ENCODE measurements at places on chromosomes 2 and 18. TPM values are rescaled to one million over a fixed set of nuclear protein-coding genes. Genes with fewer than 3 reads are reported as not detected.

DNA sequence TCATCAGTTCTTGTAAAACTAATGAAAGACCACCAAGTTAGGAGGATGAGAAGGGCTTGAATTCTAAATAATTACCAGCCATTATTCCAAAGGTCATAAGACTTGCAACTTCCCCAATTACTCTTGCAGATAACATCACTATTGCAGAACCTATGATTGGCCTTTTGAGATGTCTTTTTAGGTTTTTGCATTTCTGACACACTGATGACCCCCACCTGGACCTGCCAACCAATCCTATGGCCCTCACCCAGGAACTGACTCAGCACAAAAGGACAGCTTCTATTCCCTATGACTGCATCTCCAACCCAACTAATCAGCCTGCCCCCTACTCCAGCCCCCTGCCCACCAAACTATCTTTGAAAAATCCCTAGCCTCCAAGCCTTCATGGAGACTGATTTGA lies 111.5 kb upstream of the COPS8 start:
- DNase-seq = no peak

The CDH19 gene
- total RNA-seq = not detected

- no peak for DNase-seq
Measured at GRCh38 chr2:106095478-106096298, 98.4 kb downstream of the UXS1 start.

The FAM110C gene
- 10.6 TPM for total RNA-seq

GRCh38 chr18:57705832-57706595 lies 84.4 kb upstream of the NARS1 start:
- DNase-seq = no peak

GRCh38 chr2:150570712-150571111 lies 83.2 kb upstream of the RND3 start:
- peak; percentile 92 for DNase-seq

GRCh38 chr2:241935774-241936173 lies 66.2 kb downstream of the RTP5 start:
- DNase-seq = no peak

GRCh38 chr2:47236503-47237215 lies 81.6 kb upstream of the STPG4 start:
- no peak for DNase-seq

The PARD6G gene
- 18.0 TPM for total RNA-seq

GRCh38 chr2:228827056-228827700 lies 443.9 kb downstream of the PID1 start:
- DNase-seq = peak; percentile 65

DNA sequence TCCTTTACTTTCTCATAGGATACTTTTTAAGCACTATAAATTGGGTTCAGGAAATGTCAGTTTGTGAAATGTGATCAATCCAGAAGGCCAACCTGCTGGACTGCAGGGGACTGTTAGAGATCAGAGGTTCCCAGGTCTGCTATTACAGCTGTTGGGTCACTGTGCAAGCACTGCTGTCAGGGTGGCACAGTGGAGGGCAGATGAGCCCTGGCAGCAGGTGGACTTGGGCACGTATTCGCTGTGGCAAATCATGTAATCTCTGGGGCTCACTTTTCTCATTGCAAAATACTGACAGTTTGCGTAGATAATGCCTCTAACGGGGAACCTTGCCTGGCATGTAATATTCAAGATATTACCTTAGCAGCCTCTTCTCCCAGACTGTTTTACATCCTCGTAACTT lies 18.1 kb downstream of the RAB31 start:
- no peak for DNase-seq

DNA sequence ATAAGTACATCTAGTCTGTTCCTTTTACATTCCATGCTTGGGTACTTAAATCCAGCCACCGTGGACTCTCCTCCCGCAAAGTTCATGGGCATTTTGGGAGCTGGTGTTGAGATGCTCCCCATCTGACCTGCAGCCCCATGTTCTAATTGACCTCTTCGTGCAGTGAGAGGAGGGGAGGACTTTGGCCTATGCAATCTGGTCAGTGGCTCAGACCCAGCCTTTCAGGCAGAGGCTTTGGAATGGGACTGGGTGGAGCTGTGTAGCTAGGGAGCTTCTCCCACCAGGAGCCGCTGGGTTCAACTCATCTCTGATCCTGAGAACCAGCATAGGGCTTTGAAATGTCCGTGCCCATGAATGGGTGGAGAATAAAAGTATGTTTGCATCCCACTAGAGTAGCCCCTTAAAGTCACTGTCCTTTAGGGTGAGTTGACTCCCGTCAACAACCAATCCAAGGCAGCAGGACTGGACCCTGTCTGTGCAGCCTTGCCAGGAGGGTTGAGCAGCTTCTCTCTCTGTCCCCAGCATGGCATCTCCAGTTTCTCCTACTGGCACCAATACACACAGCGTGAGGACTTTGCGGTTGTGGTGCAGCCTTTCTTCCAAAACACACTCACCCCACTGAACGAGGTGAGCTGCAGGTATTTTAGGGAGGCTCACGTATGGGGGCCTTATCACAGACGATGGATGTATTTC lies 120.0 kb upstream of the PPP1CB start:
- no peak for DNase-seq

- peak; percentile 34 for DNase-seq
Measured at GRCh38 chr2:229300790-229301189, 29.7 kb upstream of the PID1 start.

DNA sequence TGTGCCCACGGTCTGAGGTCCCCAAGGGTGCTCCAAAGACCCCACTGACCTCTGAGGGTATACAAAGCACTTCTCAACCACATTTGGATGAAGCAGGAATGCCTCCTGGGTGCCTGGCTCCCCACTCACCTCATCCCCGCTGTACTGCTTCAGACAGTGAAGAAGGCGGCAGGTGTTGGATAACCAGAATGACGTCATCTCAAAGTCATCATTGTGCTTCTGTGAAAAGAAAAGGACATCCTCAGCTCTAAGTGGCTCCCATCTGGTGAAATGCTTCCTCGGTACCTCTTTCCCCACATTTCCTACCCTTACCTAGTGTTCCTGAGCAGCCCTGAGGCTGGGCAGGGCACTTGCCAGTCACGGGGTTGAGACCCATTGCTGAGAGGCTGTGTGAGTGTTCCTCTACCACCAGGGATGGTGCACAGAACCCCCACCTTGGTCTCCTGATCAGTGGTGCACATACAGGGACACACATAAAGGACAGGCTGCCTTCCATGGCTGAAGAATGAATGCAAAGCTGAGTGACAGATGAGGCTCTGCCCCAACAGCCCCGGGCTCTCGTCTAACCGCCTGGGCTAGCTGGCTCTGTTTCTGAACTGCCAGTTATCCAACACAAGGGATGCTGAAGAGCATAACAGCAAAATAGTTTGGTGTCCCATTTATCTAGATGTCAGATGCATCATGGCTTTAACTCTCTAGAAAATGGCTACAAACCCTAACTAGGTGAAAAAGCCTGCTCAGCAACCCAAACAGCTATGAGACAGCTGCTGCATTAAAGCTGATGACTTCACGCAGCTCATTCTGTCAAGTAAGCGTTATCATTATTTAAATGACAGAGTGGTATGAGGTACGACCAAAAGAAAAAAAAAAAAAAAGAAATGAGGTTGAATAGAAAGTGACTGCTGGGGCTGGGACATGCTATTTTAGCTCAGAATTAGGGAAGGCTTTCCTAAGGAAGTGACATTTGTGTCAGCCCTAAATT lies 28.2 kb upstream of the ACAA2 start:
- no peak for DNase-seq

The APCDD1 gene
- 5.6 TPM for total RNA-seq

DNA sequence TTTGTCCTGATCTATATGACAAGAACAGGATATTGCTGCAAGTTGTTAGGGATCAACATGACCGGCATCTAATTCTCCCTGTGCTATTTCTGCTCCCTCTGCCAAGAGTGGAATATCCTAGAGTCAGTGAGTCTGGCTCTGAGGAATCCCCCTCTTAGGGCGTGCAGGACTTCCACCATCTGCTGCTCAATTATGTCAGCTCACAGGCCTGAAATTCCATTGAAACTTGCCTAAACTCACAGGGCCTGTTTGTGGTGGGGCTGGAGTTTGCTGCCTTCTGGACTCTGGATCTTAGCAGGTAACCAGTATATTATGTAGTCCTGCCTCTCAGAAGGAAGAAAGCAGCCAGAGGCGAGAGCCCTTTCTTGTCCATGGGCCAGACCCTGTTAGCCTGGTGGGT lies 323.0 kb downstream of the TSN start:
- DNase-seq = no peak

The IL18RAP gene
- total RNA-seq = not detected

GRCh38 chr2:104408266-104408665 lies 445.6 kb upstream of the POU3F3 start:
- DNase-seq = no peak

- DNase-seq = no peak
Measured at GRCh38 chr18:13566941-13567746, 159.2 kb downstream of the FAM210A start.

GRCh38 chr18:23619388-23619881 lies 33.1 kb upstream of the NPC1 start:
- no peak for DNase-seq

GRCh38 chr2:112687522-112687921 lies 33.3 kb upstream of the NT5DC4 start:
- DNase-seq = no peak

DNA sequence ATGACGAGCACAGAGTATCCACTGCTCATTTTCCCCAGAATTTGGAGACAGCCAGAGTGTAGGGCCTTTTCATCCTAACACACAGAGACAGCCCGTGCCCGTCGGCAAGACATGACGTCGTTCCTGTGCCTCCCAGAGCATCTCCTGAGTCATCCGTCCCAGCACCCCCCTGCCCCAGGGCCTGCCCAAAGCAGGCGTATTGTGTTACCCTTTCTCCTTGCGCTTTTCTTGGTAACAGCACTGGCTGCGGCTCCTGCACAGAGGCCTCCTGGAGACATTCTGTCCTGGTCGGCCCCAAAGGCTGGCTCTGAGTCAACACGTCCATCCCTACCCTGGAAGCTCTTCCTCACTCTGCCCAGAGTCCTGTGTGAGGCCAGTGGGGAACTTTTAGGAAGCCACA lies 217.1 kb downstream of the KLHL29 start:
- DNase-seq = peak; percentile 54

The ALK gene
- not detected for total RNA-seq

DNA sequence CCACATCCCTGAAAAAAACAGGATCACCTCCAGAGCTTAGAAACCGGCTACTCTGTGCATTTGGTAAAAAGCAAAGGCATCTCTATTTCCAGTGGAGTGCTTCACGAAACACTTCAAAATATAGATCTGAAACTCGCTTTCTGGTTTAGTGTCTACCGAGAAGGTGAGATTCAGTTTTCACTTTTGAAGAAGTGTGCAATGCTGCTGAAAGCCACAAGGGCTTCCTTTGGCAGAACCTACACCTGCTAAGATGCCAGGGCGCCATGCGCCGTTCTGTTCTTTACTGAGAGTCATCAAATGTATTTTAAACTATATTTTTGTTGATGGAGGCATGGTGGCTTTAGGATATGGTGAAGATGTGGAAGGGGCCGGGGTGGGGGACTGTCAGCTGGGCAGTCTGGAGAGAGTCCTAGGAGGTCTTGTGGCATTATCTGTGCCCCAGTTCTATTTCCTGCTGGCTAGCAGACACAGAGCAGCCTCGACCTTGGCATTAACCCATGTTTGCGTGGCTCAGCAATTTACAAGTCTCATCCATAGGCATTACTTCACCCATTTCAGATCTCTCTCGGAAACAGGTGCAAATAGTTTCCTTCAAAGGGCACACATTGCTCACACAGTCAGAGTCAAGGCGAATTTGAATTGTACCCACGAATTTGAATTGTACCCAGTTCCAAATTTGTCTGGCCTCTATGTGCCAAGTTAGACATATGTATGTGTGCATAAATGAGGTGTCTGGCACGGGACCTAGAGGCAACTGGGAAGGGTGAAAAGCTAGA lies 46.7 kb upstream of the KCNF1 start:
- no peak for DNase-seq

The ERMN gene
- total RNA-seq = not detected

DNA sequence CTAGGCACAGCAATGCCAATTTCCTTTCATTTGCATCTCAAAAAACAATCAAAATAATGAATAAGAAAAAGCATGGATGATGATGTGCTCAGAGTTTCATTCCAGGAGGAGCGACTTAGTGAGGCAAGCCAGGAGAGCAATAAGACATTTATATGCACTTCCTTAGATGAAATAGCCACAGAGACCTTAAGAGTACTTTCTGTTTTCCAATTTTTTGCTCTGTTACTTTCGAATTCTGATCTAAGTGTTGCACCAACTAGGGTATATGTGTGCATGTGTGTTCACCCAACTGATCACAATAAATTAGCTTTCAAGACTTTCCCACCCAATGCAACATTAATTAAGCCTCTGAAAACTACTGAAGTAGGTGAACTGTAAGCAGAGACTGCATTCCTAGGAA lies 709 bp downstream of the RAB27B start:
- DNase-seq = no peak

DNA sequence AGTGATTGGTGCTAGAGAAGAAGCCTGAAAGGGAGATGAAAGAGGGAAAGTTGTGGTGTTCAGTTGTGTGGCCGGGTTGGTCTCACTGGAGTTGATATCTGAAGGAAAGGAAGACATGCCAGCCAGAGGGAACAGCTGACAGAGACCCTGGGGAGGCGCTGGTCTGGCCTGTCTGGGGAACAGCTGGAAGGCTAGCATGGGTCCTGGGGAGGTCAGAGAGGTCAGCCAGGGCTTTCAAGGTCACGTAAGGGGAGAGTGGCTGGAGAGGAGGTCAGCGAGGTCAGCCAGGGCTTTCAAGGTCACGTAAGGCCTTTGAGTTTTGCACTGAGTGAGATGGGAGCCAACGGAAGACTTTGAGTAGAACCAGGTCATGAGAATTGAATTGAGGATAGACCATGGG lies 11.0 kb downstream of the DYSF start:
- no peak for DNase-seq

- DNase-seq = no peak
Measured at GRCh38 chr2:172908275-172908674, 167.4 kb upstream of the MAP3K20 start.

Measured in foreskin keratinocyte (primary cell).